ENCODE measurements at places on chromosomes 2 and 18.

DNA sequence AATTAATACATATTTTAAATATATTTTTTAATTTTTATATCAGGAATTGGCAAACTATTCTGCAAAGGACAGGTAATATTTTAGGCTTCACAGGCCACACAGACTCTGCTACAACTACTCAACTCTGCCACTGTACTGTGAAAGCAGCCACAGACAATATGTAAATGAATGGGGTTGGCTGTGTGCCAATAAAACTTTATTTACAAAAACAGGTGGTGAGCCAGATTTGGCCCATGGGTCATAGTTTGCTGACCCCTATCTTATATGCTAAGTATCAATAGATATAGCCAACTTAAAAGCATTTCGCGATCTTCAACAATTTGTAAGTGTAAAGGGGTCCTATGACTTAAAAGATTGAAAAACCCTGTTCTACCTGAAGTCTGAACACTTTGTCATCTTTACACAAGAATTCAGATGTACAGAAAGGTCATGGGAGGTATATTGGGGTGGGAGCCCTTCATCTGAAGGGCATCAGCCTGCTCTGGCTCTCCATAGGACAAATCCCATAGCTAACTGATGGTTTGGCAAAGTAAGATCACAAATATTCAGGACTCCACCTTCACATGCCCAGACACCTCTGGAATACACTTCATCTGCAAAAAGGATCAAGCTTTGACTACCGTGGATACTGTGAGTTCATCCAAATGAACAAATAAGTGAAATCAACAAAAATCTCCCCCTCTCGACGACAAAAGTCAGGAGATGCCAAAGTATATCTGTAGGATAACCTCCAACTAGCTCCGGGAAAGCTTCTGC, 65.9 kb downstream of the C1D start:
- no peak for DNase-seq

- no peak for DNase-seq
These were observed 7.0 kb downstream of the G6PC2 start for GRCh38 chr2:168907940-168908662.

GRCh38 chr2:146312899-146313298, 1531.9 kb upstream of the ACVR2A start:
- DNase-seq = peak; percentile 42

- DNase-seq = no peak
These were observed 101.1 kb downstream of the DPP4 start for GRCh38 chr2:161972866-161973265.

GRCh38 chr2:191041418-191042161, 27.6 kb upstream of the STAT1 start:
- DNase-seq = no peak

DNA sequence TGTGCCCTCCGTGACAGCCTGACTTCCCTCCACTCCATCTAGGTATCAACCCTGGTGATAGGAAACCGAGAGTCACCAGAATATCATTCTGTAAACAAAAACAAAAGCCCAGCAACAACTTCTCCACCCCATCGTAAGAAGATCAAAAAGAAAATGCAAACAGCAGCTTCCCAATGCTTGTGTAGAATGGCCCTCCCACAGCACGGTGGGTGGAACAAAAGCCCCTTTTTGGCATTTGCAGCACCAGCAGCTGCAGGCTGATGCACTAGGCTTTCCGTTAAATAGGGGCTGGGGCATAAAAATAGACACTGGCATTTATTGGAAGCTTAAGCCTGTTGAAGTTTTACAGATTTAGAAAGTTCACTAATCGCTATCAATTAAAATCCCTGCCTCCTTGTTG, 513.0 kb downstream of the GALR1 start:
- peak; percentile 40 for DNase-seq

DNA sequence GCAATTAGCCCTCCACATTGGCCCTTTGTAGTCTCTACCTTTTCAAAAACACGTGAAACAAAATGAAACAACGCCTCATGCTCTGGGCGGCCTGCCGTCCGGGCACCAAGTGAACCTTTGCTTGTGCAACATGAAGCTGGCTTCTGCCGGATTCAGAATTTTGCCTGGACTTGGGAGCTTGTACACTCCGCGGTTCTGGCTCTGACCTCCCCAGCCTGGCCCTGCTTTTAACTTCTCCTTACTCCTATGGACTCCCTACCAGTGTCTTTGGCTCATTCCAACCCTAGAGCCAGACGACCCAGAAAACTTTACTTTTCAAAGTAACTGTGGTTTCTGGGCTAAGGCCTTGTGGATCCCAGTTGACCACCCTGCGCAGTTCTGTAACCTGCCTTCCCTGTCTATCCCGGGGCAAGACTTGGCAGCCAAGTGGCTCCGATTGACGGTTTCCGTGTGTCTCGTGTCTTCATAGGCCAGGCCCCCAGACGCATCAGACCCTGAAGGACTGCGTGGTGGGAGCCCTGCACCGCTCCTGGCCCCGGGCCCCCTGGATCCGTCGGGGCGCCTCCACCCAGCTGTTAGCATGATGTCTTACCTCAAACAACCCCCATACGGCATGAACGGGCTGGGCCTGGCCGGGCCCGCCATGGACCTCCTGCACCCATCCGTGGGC, 1.9 kb downstream of the OTX1 start:
- DNase-seq = peak; percentile 64

- DNase-seq = peak; percentile 31
These were observed 211.0 kb downstream of the NEDD4L start for GRCh38 chr18:58254873-58255511.

GRCh38 chr2:26017464-26018183, 16.3 kb upstream of the RAB10 start:
- DNase-seq = no peak

- DNase-seq = peak; percentile 29
These were observed 164.4 kb upstream of the KLHL29 start for GRCh38 chr2:23220513-23221094.

GRCh38 chr2:122145856-122146255, 390.4 kb downstream of the TSN start:
- DNase-seq = no peak

- DNase-seq = no peak
These were observed 782.1 kb downstream of the EPHA4 start for GRCh38 chr2:220789961-220790360.

DNA sequence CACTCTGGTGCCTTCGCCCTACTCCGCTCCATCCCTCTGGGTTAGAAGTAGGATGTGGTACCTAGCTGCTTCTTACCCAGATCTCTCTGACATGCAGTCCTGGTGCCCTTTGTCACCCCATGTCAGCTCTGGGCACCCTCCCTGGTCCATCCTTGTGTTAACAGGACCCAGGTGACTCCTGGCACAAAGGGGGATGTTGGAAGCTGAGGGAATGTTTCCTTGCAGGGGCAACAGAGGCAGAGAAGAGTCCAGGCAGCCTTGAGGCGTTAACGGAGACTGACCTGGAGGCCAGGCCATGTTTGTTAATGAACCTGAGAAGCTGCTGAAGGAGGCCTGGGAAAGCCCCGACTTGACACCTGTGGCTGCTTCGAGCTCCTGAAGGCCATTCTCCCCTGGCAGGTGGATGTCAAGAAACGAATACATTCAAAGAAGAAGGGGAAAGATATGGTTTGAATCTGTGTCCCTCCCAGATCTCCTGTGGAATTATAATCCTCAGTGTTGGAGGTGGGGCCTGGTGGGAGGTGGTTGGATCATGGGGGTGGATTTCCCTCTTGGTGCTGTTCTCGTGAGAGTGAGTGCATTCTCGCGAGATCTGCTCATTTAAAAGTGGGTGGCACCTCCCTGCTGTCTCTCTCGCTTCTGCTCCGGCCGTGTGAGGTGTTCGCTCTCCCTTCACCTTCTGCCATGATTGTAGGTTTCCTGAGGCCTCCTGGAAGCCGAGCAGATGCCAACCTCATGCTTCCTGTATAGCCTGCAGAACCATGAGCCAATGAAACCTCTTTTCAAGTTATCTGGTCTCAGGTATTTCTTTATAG, 31.4 kb downstream of the NPPC start:
- no peak for DNase-seq

DNA sequence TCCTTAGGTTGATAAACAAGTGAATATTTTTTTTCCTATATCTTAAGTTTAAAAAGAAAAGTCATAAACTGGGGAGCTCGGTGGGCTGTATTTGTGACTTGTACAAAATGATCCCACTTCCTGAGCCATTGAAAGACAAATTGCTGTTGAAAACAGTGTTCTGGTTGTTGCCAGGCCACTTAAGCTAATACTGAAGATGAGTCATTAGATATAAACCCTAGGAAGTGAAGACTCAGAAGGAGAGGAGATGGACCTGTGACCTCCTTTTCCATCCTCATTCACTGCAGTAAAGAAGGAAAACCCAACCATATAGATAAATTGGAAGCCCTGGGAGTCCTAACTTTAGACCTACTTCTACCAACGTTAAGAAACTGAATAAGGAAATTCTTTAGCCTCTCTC, 46.2 kb upstream of the SERPINE2 start:
- no peak for DNase-seq

DNA sequence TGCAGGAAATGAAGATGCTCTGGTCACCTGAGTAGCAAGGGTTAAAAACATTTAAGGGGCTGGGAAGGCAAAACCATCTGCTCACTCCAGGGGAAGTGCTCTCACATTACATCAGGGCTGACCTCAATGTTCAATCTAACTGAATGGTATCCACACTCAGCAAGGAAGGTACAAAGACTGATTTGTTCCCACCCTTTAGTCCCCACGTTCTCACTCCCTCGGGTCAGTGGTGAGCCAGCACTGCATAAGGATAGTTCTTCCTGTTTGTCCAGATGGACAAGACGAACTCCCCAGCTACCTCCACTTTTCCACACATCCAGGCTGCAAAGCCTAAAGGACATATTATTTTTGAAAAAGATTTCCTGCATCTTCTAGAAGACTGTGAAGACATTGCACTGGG, 126.6 kb upstream of the SLC14A2 start:
- no peak for DNase-seq

- no peak for DNase-seq
These were observed 30.8 kb downstream of the CCDC93 start for GRCh38 chr2:117983040-117983439.

Data from eye (tissue), 1 donor.